Head of caudate nucleus (tissue), 42 donors: ENCODE measurements at places on chromosomes 4 and X.

- no peak for DNase-seq
These were observed 271.0 kb downstream of the AFF2 start for GRCh38 chrX:148771440-148771839.

GRCh38 chr4:152322656-152323055 is 213.2 kb downstream of the FBXW7 start:
- no peak for DNase-seq

DNA sequence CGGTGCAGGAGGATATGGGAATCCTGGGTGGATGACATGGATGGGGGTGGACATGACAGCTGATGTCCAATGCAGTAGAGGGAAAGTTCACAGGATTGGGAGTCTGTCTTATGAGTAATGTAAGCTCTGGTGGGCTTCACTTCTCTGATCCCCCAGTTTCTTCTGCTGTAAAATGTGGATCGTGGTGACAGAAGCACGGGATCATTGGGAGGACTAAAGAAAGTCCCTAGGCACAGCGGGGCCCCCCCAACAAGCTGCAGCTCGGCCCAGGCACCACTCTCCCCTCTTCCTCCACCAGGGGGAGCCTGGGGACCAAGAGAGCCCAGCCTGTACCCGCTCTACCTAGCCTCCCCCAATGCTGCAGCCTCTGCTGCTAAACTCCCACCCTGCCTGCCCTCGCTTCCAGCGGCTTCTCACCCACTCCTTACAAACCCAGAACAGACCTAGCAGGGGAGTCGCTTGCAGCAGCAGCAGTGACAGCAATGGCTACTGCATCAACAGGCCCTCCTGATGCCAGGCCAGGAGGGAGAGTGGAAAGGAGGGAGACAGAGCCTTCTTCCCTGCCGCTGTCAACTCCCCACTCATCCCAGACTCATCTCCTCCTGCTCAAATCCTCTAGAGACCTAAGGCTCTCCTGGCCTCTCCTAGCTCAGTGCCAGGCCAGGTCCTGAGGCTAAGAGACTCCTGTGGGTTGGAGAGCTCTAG is 36.1 kb upstream of the IQSEC2 start:
- DNase-seq: peak; percentile 90

DNA sequence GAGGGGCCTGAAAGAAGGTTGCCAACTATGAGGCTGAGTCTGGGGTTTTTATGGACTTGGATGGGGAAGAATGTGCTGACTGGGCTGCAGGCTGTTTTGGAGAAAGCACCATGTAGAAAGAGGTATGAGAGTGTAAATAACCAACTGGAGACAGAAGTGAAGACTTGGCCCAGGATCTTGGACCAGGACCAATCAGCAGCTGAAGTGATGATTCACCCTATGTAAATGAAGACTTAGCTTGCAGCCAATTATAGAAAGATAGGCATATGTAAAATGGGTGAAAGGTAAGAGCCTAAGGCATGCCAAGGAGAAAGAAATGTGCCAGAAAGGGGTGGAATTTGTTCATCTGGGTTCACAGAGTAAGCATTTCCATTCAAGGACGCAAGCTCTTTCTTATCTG is 856.7 kb upstream of the PRKX start:
- no peak for DNase-seq

DNA sequence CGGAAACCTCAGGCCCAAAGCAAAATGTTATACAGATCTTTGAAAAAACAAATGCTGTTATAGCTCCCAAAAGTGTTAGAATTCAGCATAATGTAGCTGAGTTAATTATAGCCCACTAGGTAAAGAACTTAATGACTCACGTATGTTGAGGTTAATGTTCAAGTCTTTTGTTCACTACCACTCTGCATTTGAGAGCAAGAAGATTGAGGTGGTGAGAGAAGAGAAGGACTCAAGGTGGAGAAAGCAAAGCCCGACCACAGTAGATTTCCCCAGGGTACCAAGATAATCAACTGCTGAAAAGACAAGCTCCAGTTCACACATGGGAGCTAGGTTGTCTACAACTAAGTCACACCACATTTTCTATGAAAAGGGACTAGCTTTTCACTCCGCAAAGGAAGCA is 480.2 kb downstream of the DTHD1 start:
- DNase-seq: no peak

DNA sequence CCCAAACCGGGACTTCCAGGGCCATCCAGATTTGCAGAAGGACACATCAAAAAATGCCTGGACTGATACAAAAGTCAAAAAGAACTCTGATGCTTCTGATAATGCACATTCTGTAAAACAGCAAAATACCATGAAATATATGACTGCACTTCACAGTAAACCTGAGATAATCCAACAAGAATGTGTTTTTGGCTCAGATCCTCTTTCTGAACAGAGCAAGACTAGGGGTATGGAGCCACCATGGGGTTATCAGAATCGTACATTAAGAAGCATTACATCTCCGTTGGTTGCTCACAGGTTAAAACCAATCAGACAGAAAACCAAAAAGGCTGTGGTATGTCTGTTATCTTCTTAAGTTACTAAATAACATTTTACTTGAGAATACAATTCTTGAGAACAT is 9.2 kb downstream of the PLK4 start:
- DNase-seq: no peak

- DNase-seq: no peak
These were observed 87.0 kb downstream of the FAM193A start for GRCh38 chr4:2623442-2623841.

DNA sequence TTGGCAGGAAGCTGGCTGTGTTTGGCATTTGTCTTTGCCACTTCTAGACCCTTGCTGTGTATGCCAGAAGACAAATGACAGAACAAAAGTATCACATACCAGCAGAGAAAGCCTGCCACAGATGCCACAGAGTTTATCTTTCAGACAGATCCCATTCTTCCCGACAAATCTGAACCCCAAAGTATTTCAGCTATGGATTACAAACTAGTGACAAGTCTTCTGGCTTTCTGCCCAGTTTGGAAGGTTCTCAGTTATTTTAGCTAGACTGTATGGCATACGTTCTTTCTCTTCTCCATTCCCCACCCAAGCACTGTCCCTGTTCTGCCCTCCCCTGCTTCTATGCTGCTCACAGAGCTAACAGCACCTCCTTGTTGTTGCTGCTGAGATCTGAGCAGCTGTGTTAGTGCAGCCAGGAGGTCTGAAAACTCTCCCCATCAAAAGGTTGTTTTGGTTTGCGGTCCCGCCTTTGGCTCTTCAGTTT is 236.7 kb downstream of the FRAS1 start:
- no peak for DNase-seq

DNA sequence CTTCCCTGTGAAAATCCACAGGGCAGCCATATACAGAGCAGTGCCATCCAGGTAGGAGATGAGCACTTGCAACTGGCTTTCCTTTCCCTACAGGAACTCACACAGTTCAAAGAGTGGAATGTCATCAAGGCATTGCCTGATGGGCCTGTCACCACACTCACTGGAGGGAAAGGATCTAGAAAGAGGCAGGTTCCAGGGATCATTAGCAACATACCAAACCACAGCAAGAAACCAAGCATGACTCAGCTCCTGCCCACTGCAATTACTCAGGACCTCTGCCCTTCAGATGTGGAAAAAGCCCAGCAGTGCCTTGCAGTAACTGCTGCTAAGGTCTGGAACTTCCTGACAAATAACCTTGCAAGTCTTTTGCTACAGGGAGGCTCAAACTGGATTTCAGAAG is 101.2 kb downstream of the ZNF674 start:
- DNase-seq: no peak

DNA sequence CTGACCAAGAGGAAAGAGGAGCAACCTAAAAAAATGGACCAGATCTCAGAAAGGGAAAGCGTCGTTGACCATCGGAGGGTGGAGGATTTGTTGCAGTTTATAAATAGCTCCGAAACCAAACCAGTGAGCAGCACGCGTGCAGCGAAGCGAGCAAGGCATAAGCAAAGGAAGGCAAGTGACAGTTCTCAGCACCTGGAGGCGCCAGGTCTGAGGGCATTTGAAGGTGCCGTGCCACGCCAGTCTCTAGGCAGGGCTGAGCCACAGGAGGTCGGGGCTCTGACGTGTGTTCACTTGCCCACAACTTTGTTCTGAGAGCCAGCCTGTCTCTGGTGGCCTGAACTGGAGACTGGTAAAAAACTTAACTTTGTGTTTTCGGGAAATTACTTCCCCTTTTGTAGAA is 59.7 kb downstream of the TNIP2 start:
- no peak for DNase-seq

DNA sequence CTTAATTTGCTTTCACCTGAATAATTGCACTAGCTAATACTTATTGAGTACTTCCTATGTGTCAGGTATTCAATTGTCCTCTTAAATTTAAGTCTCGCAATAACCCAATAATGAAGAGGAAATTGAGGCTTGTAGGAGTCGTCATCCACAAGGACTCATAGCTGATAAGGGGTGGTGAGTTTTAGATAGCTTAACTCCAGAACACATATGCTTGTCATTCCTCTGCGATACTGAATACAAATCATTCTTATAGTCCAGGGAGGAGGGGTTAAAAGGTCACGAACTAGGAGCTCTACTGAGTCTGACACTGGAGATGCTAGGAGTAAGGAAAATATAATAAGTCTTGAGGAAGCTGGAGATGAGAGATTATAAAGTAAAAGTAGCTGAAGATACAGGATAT is 1.4 kb upstream of the PACRGL start:
- DNase-seq: no peak

DNA sequence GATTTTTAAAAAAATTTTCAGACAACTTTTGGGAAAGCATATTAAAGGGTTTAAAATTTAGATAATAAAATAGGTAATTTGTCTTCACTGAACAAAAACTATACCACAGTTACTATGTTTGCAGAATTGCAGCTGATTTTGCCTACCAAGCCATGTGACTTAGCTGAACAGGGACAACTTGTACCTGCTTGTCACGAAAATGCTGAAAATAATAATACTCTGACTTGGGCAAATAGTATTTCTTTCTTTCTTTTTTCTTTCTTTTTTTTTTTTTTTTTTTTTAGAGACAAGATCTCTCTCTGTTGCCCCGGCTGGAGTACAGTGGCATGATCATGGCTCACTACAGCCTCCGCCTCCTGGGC is 225.2 kb upstream of the PPP1R2C start:
- no peak for DNase-seq

DNA sequence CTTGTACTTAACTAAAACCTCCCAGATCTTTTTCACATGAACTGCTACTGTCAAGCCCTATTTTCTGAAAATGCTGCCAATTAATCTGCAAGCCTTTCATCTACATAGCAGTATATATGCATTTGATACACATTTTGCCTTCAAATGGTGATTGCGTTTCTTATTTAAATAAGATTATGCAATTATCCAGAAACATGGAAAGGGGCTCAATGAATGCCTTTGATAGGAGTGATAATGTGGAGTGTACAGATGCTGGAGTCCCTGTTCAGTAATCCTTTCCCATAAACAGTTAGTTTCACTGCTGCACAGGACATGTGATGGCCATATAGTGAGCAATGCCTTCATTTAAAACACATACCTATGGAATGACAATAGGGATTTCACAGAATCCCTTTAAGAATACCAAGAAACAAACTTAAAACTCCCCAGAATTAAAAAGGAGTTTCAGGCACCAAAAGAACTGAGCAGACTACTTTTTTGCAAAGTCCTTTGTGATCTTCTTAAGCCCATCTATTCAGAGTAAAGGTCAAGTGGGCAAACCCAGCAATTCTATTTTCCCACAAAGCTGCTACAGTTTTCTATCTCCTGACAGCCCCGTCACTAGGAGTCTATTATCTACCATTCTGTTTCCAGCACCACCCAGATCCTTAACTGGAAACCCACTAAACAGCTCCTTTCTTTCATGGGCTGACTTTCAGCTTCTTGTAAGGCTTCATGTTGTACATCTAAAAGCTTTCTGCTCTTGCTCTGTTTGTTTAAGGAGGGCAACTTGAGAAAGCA is 120.3 kb downstream of the UNC5C start:
- DNase-seq: no peak

DNA sequence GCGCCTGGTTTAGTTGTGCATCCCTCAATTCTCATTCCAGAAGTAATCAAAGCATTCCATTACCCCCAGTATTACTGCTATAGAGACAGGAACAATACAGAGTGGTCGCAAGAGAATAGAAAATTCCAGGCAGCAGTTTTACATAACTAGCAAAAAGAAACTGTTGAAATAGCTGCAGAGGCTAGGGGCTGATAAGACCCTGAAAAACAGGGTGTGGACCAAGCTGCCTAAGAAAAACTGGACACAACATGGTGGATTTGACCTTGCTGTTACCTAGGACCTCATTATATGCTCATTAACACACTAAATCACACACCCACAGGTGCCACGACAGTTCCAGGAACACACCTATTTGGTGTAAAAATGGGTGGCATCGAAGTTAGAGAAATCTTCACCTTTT is 15.4 kb downstream of the EPGN start:
- DNase-seq: no peak

DNA sequence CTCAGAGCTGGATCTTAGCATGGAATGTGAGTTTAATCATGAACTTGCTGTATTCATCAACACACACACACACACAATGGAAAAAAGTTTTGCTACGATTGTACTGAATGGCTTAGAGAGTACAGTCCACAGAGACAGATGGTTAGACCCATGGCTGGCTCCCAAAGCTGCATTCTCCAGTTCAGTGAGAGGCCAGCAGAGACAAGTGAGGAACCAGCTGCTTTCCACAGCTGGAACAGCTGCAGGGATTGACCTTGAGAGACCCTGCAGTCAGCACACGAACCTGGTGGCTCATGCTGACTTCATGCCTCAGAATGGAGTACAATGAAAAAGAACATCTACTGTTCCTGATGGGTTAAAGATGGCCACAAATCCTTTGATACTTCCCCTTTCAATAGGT is 94.5 kb downstream of the DHX15 start:
- no peak for DNase-seq

GRCh38 chr4:42078184-42078801 is 74.2 kb downstream of the BEND4 start:
- DNase-seq: no peak

- no peak for DNase-seq
These were observed 44.6 kb upstream of the SORCS2 start for GRCh38 chr4:7147661-7148310.

- no peak for DNase-seq
These were observed 1602.4 kb downstream of the STIM2 start for GRCh38 chr4:28462766-28463700.

- DNase-seq: no peak
These were observed 74.3 kb downstream of the WFS1 start for GRCh38 chr4:6343939-6344408.

- DNase-seq: no peak
These were observed 1313.2 kb downstream of the ADGRL3 start for GRCh38 chr4:62513306-62513705.

GRCh38 chrX:109847257-109848187 is 114.5 kb upstream of the ACSL4 start:
- no peak for DNase-seq

GRCh38 chr4:3209551-3210325 is 39.2 kb upstream of the MSANTD1 start:
- DNase-seq: no peak

GRCh38 chr4:41140410-41140809 is 73.9 kb downstream of the APBB2 start:
- no peak for DNase-seq
